NCI-H1436 treated with DMSO at 0.1 percent for 48 hours (cell line): ENCODE measurements at places on chromosomes 12 and 14.

GRCh38 chr12:2168808-2169207 is 116.0 kb downstream of the CACNA1C start:
- DNase-seq, result no peak

DNA sequence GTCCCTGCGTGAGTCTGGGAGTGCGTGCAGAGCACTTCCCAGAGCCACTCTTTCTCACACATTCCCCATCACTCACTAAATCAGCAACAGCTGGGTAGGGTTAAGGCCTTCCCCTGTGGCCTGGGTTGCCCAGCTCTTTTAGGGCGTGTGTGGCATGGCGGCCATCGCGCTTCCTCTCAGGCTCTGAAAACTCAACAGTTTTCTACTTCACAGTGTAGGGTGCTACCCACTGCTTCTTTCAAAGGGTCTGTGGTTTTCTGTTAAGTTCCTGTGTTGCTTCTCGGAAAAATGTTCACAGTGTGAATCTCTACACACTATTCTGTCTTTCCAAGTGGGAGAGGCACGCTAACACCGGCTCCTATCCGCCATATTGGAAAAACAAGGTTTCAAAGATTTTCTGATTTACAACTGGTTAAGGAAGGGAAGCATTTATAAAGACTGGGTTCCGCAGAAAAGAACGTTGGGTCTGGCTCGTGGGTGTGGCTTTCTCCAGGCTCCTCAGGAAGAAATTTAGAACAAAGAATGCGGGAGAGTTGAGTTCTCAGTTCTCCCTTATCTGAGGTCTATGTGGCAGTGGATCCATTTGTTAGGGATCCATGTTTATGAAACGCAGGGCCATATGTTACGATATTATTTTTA is 34.9 kb upstream of the AEBP2 start:
- no peak for DNase-seq

DNA sequence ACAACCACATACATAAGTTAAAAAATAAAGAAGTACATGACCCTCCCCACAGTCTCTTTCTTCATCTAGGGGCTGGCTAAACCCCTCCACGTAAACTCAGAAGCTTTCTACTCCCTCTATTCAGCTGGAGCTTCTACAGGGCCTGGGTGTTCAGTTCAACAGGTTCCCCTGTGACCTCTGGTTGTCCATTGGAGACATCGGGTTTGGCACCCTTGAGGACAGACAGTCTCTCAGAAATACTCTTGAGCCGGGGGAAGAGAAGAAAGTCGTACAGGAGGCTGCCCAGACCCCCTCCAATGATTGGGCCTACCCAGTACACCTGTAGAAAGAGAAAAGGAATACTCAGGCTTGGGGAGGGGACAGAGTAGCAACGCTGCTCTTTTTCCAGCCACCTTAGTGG is 1.9 kb upstream of the TIMELESS start:
- DNase-seq, result no peak

GRCh38 chr12:2295941-2296461 is 243.2 kb downstream of the CACNA1C start:
- no peak for DNase-seq

GRCh38 chr12:74552201-74552600 is 14.6 kb downstream of the ATXN7L3B start:
- DNase-seq, result no peak

GRCh38 chr12:47277972-47278448 is 198.3 kb upstream of the AMIGO2 start:
- no peak for DNase-seq
